DND-41 (cell line): ENCODE measurements at places on chromosomes 1 and 21.

- no peak for DNase-seq
Observed at GRCh38 chr1:29210278-29211085, 20.3 kb downstream of the MECR start.

GRCh38 chr1:19356266-19356665 is 44.1 kb downstream of the SLC66A1 start:
- no peak for DNase-seq

DNA sequence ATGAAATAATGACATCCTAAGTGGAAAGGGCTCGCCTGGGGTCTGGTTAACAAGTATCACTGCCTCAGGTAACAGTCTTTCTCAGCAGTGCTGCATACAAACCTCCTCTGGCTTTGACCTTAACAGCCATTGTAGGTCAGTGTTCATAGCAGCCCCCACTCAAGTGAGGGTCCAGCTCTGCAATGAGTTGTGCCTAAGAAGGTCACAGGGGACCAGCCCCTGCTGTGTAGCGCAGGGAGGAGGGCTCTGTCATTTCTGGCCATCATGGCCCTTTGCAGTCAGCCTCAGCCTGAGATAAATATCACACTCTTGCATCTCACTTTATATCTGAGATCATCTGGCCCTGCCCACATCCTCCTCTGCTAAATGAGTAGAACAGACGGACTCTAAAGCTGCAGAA is 18.1 kb upstream of the MYSM1 start:
- peak; percentile 63 for DNase-seq

DNA sequence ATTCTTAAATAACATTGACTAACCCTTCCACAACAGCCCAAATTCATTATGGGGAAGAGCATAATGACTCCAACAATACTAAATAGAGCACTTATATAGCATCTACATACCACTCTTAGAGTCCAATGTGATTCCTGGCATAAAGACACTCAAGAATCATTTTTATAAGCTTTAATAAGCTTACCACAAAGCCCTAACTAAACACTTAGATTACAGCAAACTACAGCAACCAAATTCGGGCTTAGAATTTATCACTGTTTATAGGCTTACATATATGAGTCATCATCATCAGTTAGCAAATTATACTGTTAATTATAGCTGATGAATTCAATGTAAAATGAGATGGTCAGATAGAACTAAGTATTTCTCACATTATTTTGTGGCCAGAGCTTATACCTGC is 7.3 kb downstream of the SCYL3 start:
- no peak for DNase-seq

DNA sequence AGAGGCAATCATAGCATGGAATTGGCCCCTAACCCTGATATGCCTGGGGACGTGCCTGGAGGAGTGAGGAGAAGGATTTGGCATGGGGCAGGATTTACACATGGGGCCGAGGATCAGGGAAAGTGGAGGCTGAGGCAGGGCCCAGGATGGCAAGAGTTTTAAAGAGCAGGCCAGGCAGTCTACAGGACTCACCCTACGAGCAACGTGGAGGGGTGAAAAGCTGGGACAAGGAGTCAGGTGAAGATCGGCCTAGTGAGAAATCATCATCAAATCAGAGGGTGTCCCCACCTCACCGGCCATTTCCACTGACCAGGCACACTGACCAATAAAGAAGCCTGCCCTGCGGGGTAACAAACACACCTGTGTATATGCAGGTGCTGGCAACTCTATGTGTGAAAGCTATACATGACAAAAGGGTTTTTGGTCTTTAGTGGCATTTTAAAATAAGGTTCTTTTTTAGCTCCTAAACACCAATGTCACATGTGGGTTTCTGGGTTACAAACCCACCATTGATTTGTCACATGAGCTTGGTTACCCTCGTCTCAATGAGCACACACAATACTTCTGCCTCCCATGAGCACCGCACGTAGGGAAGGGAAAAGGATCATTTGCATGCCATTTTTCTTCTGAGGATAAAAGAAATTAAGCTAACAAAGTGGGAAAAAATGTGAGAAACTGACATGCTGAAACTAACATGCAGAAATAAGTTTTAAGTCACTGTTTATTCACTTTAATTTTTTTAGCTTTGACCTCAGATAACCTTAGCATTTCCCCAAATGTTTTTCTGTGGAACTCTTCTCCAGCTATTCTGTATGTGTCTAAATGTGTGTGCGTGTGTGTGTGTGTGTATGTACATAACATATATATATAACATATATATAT is 168.1 kb upstream of the EDN2 start:
- DNase-seq: no peak
